ENCODE measurements at places on chromosomes 6 and 20.

GRCh38 chr6:72740135-72740534 is 118.3 kb downstream of the KCNQ5 start:
- no peak for DNase-seq

DNA sequence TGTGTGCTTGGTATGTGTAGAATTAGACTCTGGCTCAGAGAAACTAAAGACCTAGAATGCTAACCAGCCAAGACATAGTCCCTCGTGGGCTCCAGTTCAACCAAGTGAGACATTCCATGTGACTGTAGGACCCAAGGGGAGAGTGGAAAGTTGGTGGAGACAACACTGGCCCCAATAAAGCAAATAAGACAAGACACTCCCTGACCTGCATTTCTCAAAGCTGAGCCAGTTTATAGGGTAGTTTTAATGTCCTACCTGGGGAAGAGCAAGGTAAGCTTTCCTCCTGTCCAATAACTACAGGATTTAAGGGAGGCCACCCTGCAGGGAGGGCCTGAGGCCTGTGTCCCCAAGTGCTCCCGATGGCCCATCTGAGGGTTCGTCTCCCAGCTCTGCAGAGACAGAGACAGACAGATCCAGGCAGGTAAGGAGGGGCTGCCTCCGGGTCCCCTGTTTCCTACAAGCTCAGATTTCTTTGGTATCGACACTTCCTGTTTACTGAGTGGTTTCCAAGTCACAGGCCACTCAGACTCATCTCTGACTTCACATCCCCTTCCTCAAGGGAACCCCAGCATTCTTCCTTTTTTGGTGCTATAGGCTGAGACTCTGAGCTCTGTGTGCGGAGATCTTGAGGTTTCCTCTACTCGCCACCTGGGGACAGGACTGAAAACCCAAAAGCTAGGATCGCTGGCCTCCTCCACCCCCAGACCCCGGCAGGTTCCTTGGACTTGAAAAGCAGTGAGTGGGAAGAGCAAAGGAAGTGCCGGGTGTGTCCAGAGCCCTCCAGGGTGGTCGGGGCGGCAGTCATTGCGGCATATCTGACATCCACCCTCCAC is 92.4 kb downstream of the PRND start:
- no peak for DNase-seq

DNA sequence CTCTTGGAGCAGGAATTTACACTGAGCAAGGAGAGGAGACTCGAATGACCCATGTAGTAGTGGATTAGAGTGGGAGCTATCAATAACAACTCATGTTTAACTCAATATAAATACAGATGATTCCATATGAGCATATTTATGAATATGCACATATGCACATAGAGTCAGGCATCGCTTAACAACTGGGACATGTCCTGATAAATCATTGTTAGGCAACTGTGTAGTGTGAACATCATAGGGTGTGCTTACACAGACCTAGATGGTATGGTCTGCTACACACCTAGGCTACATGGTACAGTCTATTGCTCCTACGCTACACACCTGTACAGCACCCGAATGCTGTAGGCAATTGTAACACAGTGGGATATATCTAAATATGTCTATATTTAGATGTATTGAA is 75.9 kb upstream of the RALGAPA2 start:
- no peak for DNase-seq

- DNase-seq = no peak
Observed at GRCh38 chr20:12057778-12058177, 140.1 kb downstream of the BTBD3 start.

GRCh38 chr6:158805698-158806377 is 13.3 kb downstream of the EZR start:
- DNase-seq = no peak

GRCh38 chr20:41406353-41406752 is 39.7 kb upstream of the EMILIN3 start:
- no peak for DNase-seq

GRCh38 chr6:137734875-137735182 is 132.2 kb upstream of the TNFAIP3 start:
- peak; percentile 33 for DNase-seq

DNA sequence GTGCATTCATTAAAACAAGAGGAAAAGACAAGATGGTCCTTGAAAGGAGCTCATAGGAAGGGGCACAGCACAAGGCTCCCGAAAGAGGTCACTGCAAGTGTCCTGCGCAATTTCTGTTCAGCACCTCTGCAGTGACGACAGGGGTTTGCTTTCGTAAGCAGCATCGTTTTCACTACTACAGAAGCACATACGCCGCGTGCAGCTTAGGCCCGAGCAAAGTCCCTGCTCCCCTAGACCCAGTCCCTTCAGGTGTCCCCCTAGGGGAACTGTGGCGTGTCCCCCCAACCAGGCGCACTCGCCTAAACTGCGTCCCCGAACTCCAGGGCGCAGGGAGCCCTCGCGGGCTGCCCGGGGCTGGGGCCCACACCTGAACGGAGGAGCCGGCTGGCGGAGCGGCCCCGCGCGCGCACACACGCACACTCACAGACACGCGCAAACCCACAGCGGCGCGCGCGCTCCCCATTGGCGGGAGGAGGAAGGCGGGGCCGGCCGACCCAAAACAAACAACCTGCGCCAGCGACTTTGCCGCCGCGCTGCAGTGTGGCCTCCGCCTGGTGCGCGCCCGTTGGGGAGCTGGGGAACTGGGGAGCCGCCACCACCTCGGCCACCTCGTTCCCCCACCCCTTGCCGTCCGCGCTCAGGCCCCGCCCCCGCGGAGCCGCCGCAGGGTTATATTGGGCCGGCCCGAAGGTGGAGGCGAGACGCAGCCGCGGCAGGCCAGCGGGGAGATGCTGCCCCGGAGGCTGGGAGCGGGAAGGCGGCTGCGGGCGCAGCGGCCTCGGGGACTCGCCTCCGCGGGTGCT is at the start of gene FOXQ1:
Gene FOXQ1 (plus strand): TSS at position 699 of the 803 bp plus-strand sequence. CDS start 607 bp downstream, outside the sequence.
- peak; percentile 45 for DNase-seq

DNA sequence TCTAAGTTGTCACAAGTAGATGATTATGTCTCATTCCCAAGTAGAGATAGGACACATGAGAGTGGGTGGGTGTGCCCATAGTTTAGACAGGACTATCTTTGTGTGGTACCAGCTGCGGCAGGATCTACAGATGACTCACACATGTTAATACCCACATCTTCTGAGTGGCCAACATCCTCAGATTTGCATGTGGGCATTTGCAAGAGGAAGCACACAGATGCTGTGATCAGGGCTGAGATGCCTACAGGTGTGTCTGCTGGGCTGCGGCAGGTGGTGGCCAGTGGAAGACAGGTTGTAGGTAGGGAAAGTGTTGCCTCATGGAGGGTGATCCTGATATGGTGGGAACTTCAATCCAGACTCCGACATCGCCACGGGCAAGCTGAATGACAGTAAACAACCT is 50.8 kb downstream of the UTRN start:
- no peak for DNase-seq

DNA sequence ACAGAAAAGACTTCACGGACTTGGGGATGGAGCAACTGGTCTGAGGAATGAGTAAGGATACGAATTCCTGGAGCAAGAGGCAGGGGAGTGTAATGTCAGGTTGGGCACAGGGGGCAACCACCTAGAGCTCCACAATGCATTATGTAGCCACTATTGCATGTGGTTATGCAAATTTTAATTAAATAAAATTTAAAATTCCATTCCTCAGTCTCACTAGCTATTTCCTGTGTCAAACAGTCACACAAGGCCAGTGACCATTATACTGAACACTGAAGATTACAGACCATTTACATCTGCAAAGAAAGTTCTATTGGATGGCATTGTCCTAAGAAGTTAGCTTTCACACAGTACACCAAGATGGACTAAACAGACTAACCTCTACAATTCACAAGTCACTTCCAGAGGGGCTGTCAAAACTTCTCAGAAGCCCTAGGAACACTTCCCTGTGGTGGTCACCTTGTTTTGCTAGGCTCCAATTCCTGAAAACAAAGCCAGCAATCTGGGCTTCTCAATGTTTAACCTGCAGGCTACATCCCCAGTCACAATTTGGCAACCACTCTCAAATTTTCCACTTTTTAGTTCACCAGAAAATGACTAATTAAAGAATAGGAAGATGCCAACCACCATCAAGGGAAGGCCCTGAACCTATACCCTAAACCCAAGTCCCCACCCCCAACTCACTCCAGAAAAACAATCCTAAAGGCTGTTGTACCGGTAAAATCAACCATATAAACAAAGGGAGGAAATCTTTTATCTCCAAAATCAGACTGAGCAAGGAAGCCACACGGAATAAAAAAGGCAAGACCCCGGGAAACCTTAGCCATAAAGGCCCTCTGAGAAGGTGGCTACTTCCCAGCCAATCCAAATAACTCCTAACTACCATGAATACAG is 34.2 kb upstream of the C20orf203 start:
- DNase-seq = peak; percentile 18

DNA sequence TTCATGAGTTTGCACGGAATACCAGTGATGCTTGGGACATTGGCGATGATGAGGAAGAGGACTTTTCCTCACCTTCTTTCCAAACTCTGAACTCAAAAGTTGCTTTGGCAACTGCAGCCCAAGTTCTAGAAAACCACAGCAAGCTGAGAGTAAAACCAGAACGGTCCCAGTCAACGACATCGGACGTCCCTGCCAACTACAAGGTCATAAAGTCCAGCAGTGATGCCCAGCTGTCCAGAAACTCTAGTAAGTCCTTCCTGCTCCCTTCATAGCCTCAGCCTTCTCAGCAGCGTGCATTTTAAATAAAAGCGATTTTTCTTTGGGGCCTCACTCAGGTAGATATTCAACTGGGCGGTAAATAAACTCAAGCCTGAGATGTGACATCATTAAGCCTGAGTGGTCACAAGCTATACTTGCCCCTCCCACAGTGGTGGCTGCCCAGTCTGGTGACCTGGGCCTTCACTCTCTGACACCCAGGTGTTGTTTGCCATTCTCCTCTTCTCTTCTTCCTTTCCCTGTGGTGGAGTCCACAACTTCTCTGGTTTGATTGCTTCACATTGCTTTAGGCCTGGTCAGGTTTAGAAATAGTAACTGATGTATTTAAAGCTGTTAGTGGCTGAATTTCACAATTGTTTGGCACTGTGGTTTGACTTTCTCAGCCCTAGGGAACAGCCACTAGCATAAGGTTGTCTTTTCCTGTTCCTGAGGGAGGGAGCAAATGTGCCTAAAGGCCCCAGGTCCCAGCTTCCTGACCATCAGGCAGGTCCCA is 21.6 kb upstream of the TMEM217 start:
- peak; percentile 89 for DNase-seq

- DNase-seq = no peak
Observed at GRCh38 chr6:79718509-79719247, 87.5 kb downstream of the SH3BGRL2 start.

DNA sequence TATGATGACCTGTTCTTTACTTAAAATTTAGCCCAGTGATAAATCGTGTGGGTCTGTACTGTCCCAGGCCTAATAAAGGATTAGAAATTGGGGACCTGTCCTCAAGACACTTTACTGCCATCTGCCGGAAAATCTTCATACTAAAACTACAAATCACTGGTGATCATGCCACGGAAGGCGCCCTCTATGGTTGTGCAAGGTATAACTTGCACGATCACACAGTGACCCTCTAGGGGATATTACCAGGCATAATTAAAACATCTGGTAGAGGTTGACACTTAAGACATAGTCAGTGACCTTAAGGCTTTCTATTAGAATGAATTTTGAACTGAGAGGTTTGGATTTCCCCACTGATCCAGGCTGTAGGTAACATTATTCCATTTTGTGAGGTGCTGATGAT is 172.6 kb downstream of the BMP2 start:
- DNase-seq = no peak

Data from mesenchymal stem cell (in vitro differentiated cells and primary cell).